ENCODE measurements at places on chromosomes 1 and 21.

DNA sequence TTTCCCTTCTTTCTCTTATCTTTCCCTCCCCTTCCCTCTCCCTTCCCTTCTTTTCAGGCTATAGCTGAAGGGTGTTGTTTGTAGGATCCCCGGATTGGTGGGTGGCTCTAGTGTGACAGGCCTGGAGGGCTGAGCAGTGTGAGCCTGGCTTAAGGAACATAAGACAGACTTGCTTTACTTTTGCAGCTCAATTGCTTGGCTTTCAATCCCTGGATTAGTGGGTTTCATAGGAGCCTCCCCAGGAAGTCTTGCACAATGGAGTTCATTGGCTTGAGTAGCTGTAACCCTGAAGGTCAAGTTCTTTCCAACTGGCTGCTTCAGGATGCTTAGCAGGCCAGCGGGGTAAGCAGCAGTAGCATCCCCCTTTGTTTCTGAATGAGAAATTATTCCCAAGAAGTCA is 126.7 kb downstream of the CAMTA1 start:
- no peak for DNase-seq

DNA sequence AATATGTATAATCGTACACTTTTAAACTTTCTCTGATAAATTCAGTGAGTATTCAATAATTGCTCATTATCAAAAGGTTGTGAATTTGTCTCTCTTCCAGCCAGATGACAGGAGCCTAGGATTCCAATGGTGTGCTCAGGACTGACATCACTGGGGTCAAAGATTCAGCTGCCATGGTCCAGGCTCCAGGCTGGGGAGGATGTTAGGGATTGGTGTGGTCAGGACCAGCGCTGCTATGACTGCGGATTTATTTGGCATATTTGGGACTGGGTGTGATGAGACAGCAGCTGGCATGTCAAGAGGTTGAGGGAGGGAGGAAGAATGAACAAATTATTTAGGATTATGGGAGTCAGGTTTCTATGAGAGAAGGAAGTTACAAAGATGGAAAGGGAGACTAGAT is 48.2 kb upstream of the ABCA4 start:
- no peak for DNase-seq

DNA sequence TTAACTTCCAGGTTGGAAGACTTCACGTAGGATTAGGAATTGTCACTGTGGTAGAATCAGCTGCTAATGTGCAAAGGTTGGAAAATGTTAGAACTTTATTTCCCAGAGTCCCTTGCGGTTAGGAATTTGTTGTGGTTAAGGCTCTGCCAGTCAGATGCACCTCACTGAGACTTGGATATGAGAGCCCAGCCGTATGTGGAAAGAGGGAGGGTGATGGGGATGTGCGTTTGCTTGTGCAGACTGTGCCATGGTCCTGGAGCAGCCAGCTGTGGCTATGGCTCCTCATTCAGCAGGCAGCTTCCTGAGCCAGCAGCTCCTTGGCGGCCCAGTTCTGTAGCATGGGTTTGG is 12.5 kb downstream of the S100A10 start:
- DNase-seq, result no peak

GRCh38 chr1:185483664-185484450 is 166.8 kb upstream of the IVNS1ABP start:
- no peak for DNase-seq

- DNase-seq, result no peak
These were observed 135.6 kb downstream of the GPATCH2 start for GRCh38 chr1:217495249-217495648.

- DNase-seq, result peak; percentile 81
These were observed 710 bp downstream of the PPP2R5A start for GRCh38 chr1:212285685-212286555.

- DNase-seq, result no peak
These were observed 183.5 kb downstream of the DUSP10 start for GRCh38 chr1:221558396-221558795.

DNA sequence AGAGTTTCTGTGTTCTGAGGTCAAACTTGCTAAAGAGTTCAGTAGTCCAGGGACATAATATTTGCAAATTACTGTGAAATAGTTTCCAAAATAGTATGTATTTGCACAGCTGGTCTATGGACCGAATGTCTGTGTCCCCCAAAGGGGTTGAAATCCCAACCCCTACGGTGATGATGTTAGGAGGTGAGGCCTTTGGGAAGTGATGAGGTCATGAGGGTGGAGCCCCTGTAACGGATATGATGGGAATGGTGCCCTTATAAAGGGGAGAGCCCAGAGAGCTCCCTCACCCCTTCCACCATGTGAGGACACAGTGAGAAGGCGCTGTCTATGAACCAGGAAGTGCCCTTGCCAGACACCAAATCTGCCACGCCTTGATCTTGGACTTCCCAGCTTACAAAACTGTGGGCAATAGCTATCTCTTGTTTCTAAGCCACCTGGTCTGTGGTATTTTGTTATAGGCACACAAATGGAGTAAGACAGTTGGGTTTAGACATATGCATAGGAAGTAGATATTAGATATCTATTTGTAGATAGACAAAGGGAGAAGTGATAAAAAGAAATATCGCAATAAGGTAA is 21.7 kb downstream of the RNF187 start:
- no peak for DNase-seq

DNA sequence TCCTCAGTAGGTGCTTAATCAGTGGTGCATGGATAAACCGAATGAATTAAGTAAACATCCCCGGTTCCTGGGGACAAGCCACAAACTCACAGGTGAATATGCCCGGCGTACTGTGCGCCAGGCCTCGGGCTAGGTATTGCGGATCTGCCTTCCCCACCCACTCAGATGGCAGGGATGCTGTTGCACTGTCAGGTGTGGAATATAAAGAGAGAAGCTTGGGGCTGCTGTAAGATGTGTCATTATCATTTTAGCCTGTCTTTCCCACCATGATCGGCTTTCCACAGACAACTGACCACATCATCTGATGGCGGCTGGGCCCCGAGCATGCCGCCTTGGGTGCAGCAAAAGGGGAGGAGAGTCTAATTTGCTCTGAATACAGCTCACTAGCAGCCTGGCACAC is 45.4 kb upstream of the LRP8 start:
- no peak for DNase-seq

- DNase-seq, result peak; percentile 60
These were observed 2.2 kb downstream of the IKBKE start for GRCh38 chr1:206472454-206472853.

GRCh38 chr21:38506661-38507281 is 8.5 kb upstream of the ERG start:
- DNase-seq, result peak; percentile 9

- no peak for DNase-seq
These were observed 79.0 kb downstream of the PTPN14 start for GRCh38 chr1:214472364-214472763.

DNA sequence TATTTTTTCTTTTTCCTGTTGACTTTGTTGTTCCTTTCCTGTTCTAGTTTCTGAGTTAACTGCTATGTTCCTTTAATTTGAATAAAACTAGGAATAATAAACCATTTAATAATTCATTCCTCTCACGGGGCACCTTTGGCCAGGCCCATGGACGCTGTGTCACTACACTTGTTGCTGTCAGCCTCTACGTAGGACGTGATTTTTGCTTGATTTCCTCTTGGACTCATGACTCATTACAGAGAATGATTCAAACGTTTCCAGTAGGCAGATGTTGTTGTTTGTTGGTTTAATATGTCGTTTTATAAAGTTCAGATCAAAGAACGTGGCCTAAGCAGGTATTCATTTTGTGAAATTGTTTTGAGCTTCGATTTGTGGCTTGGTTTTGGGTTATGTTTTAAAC is 9.1 kb upstream of the SLC19A1 start:
- DNase-seq, result peak; percentile 73

GRCh38 chr1:19436716-19437476 is 48.4 kb downstream of the CAPZB start:
- DNase-seq, result no peak

DNA sequence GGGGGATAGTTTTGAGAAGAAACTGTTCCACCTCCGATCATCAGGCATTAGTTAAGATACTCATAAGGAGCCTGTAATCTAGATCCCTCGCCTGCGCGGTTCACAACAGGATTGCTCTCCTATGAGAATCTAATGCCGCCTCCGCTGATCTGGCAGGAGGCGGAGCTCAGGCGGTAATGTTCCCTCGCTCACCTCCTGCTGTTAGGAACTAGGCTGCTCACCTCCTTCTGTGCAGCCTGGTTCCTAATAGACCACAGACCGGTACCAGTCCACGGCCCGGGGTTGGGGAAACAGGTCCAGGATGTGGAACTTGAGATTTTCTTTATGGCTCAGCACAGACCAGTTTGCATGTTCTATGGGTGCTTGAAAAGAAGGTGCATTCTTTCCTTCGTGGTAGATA is 27.2 kb upstream of the FAM3B start:
- DNase-seq, result no peak

GRCh38 chr1:36232212-36233095 is 8.2 kb downstream of the THRAP3 start:
- no peak for DNase-seq

GRCh38 chr1:208058756-208059155 is 147.8 kb upstream of the CD34 start:
- no peak for DNase-seq

DNA sequence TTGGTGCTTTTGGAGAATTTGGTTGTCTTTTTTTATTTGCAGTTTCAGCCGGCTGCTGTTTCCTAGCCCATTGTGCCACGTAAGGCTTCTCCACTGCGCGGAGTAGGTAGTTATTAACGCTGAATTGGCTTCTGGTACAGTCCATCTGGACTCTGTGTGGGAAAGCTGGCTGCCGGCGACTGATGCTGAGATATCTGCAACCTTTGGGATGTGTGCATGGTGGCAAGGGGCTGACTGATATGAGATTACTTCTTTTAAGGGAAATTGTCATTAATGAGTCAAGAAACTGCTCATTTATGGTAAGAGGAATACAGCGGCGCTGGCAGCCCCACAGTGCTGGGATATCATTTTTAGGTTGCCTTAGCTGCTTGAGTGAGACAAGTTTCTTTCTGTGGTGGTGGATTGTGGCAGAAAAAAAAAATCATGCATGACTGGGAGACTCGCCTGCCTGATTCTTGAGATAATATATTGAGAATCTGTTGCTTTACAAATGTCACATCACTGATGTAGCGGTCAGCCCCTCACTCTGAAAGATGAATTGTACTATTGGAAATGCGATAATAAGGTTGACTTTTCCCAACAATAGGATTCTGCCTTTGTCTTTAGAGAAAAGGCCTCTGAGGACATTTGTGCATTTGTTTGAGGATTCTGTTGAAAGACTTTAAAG is 2.5 kb upstream of the ELAVL4 start:
- no peak for DNase-seq

DNA sequence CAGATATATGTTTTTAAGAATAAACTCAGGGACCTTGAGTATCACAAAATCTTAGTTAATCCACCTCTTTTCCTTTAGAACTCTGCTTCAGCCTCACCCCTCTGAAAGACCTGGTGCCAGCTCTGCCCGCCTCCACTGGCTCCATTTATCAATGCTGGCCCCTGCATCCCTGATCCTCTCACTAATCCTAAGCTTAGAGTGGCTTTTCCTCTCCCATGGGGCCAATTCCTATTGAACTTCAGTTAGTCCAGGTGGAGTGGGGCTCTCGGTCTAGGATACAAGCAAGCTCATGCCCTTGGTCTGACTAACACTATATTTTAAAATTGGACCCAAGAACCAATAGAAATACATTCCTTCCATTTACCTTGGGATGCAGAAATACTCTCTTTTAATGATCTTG is 87.0 kb downstream of the RGS7 start:
- DNase-seq, result no peak

GRCh38 chr1:101914473-101915242 is 82.1 kb downstream of the OLFM3 start:
- no peak for DNase-seq

DNA sequence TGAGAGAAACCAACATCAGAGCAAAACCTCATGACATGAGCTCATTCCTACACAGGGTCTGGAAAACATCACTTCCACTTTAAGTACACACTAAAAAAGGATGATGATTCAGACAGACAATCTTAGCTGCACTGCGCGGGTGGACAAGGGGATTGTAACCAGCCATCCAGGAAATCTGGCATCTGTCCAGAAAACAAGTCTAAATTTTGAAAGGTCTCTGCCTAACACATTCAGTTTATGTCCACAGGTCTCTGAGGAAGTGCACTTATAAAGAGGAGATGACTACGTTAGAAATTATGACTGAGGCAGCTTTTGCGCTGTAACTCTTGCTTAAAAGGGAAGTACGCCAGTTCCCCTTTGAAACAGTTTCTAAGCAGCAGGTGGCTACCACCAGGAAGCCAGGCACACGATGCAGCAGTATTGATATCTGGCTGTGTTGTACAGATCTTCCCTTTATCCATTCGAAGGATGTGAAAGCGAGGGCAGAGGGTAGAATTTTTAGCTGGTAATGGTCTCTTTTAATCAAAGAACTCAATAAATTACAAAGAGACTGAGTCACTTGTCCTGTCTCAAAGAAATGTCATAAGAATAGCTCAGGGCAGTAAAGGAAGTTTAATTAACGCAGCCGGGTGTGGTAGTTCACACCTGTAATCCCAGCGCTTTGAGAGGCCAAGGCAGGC is 128.0 kb downstream of the SETD4 start:
- peak; percentile 61 for DNase-seq

DNA sequence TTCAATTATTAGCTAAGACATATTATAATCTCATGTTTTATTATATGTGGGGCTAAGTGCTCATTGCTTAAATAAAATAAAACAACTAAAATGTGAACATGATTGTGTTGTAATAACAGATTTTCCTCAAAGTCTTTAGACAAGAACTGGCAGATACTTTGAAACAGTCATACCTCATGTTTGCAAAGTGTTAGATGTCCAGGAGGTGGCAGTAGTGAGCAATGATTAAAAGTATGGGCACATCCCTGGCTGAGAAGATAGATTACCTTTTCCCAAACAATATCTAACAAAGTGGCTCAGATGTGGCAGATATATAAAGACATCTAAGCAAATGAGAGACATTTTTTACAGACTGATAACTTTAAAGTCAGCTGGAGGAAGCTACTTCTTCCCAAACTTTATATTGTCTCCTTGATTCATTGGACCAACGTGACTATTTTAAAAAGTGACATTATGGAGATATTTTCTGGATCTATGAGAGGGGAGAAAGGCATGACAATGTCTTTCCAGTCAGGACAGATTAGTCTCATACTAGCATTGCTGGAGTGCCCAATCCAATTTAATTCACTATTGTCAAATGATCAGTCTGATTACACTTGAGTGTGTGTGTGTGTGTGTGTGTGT is 269.8 kb downstream of the S1PR1 start:
- peak; percentile 56 for DNase-seq

DNA sequence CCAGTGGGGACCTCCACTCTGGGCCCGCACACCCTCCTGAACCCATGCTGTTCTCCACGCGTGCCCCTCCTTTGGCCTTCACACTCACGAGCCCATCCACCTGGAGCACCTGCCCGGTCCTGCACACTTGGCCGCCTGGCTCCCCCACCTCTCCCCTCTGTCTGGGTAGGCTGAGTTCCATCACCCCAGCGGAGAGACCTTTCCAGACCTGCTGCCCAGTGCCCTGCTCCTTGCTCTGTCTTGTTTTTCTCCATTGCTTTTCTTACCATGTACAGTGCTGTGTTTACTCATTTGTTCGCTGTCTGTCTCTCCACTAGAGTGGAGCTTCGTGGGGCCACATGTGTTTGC is 351.0 kb upstream of the VAMP3 start:
- DNase-seq, result no peak
